ENCODE measurements at places on chromosomes 6 and 20.

- DNase-seq: no peak
These were observed 7.2 kb downstream of the LMBRD1 start for GRCh38 chr6:69789578-69789977.

- DNase-seq: no peak
These were observed 969.2 kb upstream of the SLC35B3 start for GRCh38 chr6:9404351-9405146.

DNA sequence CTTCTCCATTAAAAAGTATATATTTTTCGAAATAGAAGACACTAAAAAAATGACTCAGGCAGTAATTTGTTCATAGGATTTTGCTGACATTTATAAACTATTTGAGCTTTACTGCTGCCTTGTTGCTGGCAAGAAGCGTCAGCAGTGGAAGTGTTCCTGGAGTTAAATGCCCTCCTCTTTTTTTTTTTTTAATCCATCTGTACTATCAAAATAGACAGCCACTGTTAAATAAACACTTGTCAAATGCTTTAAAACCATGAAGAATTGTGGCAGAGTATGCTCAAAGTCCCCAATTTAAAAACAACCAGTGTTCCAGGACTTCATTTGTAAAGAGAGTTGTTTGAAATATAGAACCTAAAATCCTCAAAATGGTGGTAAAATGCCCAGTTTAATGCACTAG lies 253.8 kb downstream of the NKAIN2 start:
- no peak for DNase-seq

DNA sequence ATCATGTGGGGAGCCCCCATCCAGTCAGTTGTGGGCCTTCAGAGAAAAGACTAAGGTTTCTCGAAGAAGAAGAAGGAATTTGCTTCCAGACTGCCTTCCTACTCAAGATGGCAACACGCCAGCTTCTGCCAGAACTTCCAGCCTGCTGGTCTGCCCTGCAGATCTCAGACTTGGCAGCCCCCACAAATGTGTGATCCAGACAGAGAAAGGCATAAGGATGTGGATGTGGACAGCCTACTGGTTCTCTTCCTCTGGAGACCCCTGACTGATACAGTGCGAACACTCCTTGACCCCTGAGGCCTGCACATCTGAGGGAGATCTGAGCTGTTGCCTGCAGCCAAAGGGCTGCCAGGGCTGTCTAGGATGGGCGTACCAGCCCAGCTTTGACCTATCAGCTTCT lies 8.6 kb downstream of the GABRR1 start:
- DNase-seq: no peak

DNA sequence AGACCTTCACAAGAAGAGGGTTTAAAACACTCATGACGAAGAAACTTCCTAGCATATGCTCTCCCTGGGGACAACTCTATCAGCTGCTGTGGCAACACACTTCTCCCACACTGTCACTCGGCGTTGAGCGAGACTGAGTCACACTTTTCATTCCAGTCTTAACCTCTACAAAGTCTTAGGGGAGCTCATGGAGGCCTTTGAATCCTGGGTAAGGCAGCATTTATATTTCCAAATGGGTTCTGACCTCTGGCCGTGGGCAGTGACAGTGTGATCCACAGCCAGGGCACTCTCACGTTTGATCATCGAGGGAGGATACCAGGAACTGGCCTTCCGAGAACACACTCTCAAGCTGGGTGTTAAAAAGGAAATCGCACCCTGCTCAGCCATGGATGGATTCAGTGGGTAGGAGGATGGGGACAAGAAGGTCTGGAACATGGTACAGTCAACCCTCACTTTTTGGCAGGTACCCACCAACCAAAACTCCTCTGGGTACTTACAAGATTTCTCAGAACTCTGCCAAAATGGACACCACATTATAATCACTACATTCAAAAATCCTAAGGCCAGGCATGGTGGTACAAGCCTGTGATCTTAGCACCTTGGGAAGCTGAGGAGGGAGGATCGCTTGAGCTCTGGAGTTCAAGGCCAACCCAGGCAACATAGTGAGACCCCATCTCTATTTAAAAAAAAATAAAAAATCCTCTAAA lies 19.6 kb downstream of the RRBP1 start:
- no peak for DNase-seq

- DNase-seq: no peak
These were observed 56.4 kb downstream of the SNRNP48 start for GRCh38 chr6:7646394-7646793.

Data from sciatic nerve (tissue), 2 donors.